ENCODE measurements at places on chromosomes 3 and 15. TPM values are rescaled to one million over a fixed set of nuclear protein-coding genes. Genes with fewer than 3 reads are reported as not detected.

DNA sequence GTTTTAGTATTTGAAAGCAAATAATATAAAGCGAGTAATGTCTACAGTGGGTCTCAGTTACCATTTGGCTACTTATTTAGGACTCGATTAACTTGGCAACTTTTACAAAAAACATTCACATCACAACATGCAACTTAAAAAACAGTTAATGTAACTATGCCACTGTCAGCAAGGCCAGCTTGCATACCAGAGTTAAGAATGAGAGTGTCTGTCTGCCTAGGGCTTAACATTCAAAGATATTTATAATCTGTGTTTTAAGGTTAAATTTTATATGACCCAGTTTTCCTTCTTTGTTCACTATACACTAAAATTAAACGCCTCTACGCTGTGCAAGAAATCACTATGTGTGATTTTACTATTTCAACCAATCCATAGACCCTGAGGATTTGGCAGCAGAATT lies 5.2 kb upstream of the CDAN1 start:
- DNase-seq: no peak

- DNase-seq: no peak
Measured at GRCh38 chr3:11566916-11567315, 76.8 kb downstream of the VGLL4 start.

- DNase-seq: no peak
Measured at GRCh38 chr3:59786374-59786773, 736.5 kb upstream of the CFAP20DC start.

- DNase-seq: no peak
Measured at GRCh38 chr3:108292450-108292849, 3.9 kb upstream of the HHLA2 start.

DNA sequence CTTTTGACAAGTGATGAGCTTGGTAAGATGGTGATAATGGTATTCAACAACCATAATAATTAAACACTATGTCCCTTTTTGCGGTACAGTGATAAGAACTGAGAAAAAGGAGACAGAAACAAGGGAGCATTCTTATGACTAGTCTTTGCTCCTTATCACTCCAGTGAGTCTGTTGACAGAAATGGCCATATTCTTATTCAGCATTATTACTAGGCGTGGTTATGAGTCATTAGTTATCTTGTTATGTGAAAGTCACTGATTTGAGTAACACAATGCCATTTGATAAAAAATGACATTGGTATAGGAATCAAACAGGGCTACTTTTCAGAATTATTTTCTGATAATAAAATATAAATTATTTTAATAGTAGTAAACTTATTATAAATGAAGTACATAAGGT lies 193.5 kb downstream of the C3orf38 start:
- DNase-seq: no peak

- DNase-seq: no peak
Measured at GRCh38 chr15:59321000-59321689, 51.5 kb downstream of the MYO1E start.

- DNase-seq: no peak
Measured at GRCh38 chr3:126261037-126261436, 80.7 kb upstream of the ALDH1L1 start.

DNA sequence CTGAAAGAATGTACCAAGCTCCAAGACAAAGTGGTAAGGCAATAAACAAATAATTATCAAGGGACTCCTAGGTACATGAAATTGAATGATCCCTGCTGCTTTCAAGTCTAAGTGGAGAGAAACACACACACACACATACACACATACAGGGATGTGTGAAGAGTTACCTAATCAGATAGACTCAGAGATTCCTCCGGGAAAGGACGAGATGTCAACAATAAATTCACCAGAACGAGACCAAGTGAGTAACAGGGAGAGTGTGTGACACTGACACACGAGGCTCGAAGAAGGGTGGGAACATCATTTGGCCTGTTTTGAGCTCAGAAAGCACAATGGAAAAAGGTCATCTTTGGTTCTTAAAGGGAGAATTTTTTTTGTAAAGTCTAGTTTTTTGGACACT lies 13.4 kb downstream of the LRIG1 start:
- no peak for DNase-seq

DNA sequence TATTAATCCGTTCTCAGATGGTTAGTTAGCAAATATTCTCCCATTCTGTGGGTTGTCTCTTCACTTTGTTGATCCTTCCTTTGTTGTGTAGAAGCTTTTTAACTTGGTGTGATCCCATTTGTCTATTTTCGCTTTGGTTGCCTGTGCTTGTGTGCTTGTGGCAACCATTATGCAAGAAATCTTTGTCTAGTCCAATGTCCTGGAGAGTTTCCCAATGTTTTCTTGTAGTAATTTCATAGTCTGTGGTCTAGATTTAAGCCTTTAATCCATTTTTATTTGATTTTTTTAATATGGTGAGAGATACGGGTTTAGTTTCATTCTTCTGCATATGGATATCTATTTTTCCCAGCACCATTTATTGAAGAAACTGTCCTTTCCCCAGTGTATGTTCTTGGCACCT lies 59.8 kb downstream of the RASA2 start:
- no peak for DNase-seq

- no peak for DNase-seq
Measured at GRCh38 chr15:30958219-30958618, 33.2 kb downstream of the MTMR10 start.

GRCh38 chr3:149314807-149315578 lies 18.4 kb downstream of the TM4SF18 start:
- DNase-seq: peak; percentile 76

DNA sequence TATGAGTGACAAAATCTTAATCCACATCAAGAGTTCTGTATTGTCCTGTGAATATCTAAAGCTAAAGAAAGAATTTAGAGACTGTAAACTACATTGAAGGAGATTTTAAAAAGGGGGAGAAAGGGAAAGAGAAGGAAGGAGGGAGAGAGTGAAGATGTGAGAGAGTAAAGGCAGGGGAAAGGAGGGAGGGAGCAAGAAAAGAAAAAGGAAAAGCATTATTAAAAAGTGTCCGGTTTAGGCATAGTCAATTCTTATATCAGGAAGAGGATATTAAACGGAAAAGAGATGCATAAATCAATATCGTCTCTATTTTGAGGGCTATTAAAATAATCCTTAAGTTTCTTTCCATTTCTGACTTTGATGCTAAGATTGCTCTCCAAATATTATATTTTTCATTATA lies 332.1 kb downstream of the ROBO2 start:
- DNase-seq: no peak

GRCh38 chr3:140832883-140833282 lies 108.8 kb upstream of the SLC25A36 start:
- DNase-seq: no peak

DNA sequence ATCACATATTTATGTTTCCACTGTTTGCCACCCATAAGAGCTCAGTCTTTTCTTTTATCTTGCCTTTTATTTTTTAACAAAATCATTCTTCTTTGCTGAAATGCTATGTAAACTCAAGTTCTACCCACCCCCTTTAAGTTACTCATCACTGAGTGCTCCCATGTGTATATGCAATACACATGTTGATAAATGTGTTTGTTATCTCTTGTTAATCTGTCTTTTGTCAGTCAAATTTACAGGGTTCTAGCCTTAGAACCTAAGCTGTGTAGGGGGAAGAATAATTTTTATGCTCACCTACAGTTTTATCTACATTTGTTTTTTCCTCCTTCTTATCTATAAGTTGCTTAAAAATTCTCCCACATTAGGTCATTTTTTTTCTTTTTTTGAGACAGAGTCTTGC lies 1195.9 kb downstream of the ROBO2 start:
- DNase-seq: no peak

- no peak for DNase-seq
Measured at GRCh38 chr3:141934354-141934753, 57.9 kb downstream of the ATP1B3 start.

DNA sequence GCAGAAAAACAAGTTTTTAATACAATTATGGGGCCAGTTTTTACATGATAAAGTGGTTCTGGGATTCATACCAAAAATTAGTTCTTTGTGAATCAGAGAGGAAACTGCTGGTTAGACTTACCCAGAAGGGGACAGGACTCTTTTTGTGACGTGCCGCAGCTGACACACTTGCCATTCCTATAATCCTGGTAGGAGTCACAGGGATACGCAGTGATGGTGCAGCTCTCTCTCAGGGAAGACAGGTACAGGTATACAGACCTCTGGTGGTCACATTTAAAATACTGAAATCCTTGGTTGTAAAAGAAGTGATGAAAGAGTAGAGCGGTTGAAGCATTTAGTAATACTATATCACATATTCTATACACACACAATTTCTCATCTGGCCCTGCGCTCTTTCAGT lies 20.2 kb upstream of the TMEM41A start:
- no peak for DNase-seq

GRCh38 chr3:7423995-7424394 lies 563.1 kb downstream of the GRM7 start:
- no peak for DNase-seq

- no peak for DNase-seq
Measured at GRCh38 chr3:143510601-143511000, 337.7 kb downstream of the SLC9A9 start.

Gene MORC1
- not detected for total RNA-seq

Gene STRC
- total RNA-seq: not detected

Gene C3orf52
- total RNA-seq: 9.4 TPM

Gene SLC9C1
- not detected for total RNA-seq

Gene TTLL13
- not detected for total RNA-seq

Gene FAM81A
- total RNA-seq: 0.78 TPM

Gene KCNMB2
- total RNA-seq: not detected

Gene GOLIM4
- 55.2 TPM for total RNA-seq

Gene PCOLCE2
- total RNA-seq: 6.7 TPM

Measured in A172 (cell line).